ENCODE measurements at places on chromosomes 7 and 10. TPM values are rescaled to one million over a fixed set of nuclear protein-coding genes. Genes with fewer than 3 reads are reported as not detected.

DNA sequence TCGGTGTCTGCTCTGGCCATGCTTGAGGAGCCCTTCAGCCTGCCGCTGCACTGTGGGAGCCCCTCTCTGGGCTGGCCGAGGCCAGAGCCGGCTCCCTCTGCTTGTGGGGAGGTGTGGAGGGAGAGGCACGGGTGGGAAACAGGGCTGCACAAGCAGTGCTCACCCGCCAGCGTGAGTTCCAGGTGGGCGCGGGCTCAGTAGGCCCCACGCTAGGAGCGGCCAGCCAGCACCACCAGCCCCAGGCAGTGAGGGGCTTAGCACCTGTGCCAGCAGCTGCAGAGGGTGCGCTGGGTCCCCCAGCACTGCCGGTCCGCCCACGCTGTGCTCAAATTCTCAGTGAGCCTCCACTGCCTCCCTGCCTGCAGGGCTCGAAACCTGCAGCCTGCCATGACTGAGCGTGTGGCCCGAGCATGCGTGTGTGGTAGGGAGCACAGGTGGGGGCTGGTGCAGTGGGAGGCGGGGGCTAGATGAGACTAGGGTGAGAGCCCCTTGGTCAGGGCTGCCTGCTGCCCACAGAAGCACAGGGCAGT, 223.0 kb downstream of the ZNF248 start:
- no peak for DNase-seq

DNA sequence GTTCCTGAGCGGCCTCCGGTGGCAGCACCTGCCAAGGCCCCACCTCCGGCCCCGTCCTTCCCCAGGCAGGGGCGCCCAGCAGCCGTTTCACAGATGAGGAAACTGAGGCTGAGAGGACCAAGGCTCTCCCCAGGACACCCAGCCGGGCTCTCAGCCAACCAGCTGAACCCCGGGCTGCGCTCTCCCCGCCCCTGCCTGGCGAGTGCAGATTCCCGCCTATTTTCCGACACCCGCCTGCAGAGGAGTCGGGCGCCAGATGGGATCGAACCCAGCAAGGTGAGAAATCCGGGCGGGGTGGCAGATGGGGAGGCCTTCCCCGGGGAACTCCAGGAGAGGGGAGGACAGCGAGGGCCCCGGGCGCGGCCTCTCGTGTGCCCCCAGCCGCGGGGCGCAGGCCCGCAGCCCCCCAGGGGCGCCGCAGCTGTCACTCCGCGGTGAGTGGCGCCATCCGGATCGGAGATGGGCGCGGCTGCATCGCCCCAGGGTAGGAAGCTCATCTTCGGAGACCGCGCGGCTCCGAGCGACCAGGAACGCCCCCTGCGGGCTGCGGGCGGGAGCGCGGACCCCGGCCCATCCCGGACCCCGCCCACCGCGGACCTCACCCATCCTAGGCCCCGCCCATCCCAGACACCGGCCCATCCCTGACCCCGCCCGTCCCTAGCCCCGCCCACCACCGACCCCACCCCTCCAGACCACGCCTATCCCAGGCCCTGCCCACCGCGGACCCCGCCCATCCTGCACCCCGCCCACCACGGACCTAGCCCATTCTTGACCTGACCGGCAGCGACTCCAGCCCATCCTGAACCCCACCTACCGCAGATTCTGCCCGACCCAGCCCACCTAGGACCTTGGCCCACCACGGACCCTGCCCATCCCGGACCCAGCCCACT, 90.3 kb downstream of the MICALL2 start:
- peak; percentile 38 for DNase-seq

DNA sequence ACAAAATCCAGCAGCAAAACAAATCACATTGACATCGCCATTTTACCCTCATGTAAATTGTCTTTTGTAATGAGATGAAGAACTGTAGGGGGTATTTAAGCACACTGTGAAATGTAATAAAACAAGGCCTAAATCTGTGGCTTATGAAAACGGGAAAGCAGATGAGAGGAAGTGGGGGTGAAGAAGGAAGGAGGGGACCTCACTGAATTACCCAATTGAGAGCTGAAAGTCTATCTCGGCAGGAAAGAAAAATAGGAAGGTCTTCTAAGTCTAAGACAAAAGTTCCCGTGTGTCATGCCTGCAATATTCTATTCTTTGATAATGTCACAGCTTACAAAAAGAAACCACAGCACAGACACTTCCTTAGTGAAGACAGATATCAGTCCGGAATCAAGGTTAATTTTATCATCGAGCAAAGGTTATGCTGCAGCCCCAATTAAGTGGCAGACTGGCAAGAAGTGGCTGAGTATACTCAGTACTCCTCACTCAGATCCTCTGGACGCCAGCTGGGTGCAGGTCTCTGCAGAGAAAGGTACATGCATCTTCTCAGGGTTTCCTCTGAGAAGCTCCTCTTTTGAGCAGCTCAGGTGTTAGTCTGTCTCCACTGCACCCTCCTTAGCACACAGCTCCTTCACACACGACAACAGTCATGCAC, 239.7 kb downstream of the FANK1 start:
- DNase-seq = peak; percentile 13

DPP6 gene
- 0.27 TPM for total RNA-seq

DNA sequence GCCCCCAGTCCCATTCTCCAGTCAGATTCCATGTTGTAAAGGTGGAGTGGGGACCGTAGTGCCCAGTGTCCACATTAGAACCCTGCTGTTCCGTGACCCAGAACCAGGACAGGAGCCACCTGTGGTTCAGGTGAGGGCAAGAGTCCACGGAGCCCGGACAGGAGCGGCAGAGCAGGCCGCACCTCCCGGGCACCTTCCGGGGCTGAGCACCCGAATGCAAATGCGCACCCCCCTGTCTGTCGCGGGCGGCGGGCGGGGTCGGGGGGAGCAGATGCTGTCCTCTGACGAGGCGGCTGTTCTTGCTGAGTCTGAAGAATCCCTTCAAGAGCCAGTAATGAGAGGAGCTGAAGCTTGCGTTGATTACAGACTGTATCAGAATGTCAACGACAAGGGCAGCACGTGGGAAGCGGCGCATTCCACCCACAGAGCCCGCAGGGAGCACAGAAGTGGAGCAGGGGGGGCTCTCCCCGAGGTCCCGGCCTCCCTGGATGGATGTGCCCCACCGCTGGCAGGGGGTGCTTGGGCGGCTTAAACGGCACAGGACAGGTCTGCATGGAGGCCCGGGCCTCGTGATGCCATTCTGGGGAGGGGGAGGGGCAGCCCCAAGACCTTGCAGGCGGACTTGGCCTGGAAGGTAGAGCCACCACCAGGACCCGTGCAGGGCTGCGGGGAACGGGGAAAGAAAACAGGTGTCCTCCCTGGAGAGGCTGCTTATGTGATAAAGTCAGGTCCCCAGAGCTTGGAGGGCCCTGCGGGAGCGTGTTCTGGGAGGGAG, 407.5 kb upstream of the RNF32 start:
- DNase-seq = no peak

DNA sequence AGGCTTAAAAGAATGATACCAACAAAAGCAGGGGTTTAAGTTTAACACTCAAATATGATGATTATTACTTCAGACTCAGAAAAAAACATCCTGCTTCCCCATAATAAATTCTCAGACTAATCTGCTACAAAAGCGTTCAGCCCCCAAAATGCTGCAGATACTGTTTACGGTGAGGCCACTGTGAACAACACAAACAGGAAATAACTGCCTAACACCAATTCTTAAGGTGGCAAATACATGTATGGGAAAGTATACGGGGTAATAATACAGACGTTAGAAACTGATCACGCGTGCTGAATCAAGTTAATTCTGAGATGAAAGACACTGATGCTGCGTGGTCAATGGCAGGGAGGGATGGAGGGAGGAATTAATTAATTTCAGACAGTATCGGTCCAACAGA, 62.0 kb upstream of the RHEB start:
- DNase-seq = no peak

TFEC gene
- total RNA-seq = 26.4 TPM

SPDYE8 gene
- total RNA-seq = not detected

GRCh38 chr7:133853706-133854276, 273.3 kb upstream of the LRGUK start:
- DNase-seq = peak; percentile 33
